Fibroblast of skin of scalp (primary cell): ENCODE measurements at places on chromosomes 12 and 14.

GRCh38 chr12:49089821-49090773 is 4.5 kb downstream of the DHH start:
- DNase-seq: no peak

DNA sequence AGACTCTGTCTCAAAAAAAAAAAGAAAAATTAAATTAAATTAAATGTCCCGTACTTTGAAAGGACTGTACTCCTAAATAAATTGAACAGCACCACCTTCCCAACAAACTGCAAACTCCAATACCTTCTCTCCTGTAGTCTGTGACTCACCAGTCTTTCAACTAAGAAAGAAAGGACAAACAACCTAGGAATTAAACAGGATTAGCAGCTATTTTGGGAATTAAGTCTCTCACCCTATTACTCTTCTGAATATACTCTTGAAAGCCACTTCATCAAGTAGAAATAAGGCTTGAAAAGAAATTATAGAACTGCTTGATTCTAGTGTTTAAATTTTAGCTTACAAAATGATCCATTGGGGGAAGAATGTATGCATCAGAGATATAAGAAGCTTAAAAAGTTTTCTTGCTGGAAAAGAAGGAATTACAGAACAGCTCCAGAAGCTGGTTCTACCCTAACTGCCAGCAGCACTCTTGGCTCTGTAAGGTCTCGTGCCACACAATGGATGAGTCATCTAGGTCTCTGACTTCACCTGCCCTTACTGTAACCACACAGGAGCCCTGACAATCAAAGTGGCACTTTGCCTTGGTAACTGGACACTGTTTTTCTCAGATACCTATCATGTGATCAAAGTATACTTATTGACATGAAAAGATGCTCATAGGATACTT is 57.0 kb upstream of the CERS5 start:
- DNase-seq: no peak

- DNase-seq: no peak
Observed at GRCh38 chr14:106551265-106551664, 1024.9 kb downstream of the TMEM121 start.

DNA sequence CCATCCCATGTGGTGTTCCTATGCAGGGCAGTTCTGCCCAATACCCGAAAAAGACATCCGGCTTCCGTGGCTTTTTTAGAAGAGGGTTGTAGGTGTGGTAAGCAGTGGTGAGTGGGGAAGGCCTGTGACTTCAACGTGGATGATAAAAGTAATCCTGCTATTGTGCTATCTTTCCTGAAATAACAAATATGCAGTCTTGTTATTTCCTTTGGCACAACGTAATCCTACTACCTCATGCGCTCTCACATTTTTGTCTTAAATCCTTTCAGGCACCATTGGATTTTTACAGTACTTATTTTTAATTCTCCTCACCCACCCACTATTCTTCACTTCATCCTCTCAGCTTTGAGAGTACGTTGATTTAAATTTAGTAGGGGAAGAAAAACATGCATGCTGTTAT is 96.8 kb downstream of the IPO8 start:
- no peak for DNase-seq

- DNase-seq: no peak
Observed at GRCh38 chr14:93735206-93735605, 53.1 kb downstream of the PRIMA1 start.

DNA sequence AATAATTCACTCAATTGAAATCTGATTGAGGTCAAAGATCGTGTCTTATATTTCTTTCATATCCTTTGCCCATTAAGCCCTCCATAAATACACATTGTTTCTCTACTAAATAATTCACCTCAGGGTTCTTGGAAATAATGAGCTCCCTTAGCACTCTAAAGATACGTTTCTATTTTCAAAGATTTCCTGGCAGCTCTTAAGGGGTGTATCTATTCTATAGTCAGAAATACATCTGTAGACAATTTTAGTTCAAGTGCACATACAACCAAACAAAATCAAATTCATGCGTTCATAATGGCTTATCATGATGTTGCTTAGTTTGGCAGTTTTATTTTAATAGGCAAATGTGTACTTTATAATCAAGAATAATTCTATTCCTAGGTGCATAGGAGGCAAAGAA is 361.1 kb upstream of the DDHD1 start:
- DNase-seq: no peak

DNA sequence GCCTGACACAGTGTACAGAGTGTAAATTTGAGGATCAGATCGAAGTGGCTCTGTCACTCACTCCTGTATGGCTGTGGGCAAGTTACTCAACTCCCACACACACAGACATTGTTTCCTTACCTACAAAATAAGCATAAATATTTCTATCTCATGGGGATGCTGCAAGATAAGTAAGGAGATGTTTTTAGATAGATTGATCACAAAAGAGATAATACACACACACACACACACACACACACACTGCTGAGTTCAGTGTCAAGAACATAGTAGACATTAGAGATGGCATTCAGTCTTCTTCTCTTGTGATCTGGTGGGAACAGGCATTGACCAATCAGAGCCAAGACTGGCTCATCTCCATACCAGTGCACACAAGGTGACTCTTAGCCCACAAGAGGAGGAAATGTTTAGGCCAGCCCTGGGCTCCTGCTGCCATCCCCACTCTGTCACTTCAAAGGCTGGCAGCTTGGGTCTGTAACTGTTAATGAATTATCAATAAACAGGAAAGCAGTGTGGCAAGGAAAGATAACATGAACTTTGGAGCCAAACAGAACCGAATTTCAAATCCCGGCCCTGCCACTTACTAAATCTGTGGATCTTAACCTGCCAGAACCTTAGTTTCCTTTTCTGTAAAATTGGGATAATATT is 3.4 kb upstream of the RNASE8 start:
- DNase-seq: no peak

- DNase-seq: no peak
Observed at GRCh38 chr12:39224971-39225370, 217.9 kb downstream of the KIF21A start.

- DNase-seq: no peak
Observed at GRCh38 chr14:93701562-93701961, 86.7 kb downstream of the PRIMA1 start.

DNA sequence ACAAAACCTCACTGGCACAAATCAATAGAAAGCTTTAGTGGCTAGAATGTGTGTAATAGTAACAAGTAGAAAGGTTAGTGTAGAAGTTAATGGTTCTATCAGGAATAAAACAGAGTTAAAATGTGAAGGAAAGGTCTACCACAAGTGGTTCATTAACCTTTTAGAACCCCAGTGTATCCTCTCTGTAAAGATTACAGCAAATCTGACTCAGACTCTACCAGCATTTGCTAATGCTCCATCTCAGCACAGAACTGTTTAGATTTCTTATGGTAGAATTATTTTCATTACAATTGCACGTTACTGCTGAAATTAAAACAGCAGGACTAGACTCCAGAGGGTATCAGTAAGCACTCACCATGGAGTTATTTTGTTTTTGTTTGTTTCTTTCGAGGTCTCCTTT is 609.0 kb upstream of the LMO3 start:
- DNase-seq: no peak

- peak; percentile 81 for DNase-seq
Observed at GRCh38 chr14:60734465-60735242, at the start of gene MNAT1. MNAT1 (plus strand) TSS chr14:60734761; CDS start chr14:60734863, 102 bp downstream.

- no peak for DNase-seq
Observed at GRCh38 chr12:123506843-123507236, 26.7 kb downstream of the RILPL1 start.

GRCh38 chr12:125978286-125978685 is 913.1 kb downstream of the AACS start:
- no peak for DNase-seq

DNA sequence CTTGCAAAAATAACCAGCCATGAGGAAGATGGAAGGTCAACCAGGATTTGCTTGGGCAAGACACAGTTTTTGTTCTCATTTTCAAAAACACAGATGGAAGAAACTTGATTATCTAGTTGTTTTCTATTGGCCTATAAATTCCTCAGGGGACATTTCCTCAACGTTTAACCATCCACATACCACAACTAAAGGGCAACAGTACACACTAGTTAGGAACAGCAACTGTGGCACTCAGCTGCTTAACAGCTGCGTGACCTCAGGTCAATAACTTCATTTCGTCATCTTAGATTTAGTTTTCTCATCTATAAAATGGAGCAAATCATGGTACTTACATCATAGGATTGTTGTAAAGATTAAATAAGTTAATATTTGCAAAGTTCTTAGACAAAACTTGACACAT is 18.7 kb downstream of the SSTR1 start:
- no peak for DNase-seq

DNA sequence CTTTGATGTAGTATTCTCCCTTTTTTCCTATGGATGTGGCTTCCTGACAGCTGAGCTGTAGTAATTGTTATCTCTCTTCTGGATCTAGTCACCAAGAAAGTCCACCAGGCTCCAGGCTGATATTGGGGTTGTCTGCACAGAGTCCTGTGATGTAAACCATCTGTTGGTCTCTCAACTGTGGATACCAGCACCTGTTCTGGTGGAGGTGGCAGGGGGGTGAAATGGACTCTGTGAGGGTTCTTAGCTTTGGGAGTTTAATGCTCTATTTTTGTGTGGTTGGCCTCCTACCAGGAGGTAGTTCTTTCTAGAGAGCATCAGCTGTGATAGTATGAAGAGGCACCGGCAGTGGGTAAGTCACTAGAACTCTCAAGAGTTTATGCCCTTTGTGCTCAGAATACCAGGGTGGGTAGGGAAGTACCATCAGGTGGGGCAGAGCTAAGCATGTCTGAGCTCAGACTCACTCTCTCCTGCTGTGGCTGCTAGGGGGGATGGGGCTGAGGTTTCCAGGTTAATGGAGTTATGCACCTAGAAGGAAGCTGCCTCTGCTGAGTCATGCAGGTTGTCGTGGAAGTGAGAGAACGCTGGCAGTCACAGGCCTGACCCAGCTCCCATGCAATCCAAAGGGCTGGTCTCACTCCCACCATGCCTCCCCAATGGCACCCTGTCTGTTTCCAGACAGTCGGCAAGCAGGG is 3.0 kb upstream of the TAS2R14 start:
- no peak for DNase-seq

- DNase-seq: no peak
Observed at GRCh38 chr14:102973706-102974285, 51.3 kb downstream of the AMN start.

DNA sequence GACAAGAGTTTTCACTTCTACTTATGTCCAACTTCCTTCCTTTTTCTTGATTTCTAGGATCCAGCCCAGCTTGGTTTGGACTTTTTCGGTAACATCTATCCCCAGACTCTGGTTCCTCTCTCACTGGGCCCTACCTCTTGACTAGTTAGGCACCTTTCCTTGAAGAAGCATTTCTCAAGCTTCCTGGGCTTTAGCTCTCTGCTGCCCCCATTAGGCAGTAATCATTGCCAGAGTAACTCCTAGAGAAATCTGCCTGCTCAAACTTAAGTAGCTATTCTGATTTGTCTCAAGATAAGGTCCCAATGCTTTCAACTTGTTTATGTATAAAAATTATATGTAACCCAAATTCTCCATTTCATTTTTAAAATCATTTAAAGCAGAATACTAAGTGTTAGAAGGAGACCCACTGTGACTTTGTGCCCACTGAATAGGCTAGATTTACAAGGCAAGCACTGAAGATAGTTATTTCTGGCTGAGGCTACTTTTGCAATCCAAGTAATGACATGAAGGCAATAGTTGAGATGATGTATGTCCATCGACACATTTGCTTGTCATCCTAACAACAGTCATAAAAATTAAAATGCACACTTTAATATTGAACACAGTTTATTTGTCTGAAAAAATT is 275.0 kb upstream of the G2E3 start:
- peak; percentile 14 for DNase-seq

- DNase-seq: no peak
Observed at GRCh38 chr14:73097421-73097820, 38.9 kb upstream of the PSEN1 start.

DNA sequence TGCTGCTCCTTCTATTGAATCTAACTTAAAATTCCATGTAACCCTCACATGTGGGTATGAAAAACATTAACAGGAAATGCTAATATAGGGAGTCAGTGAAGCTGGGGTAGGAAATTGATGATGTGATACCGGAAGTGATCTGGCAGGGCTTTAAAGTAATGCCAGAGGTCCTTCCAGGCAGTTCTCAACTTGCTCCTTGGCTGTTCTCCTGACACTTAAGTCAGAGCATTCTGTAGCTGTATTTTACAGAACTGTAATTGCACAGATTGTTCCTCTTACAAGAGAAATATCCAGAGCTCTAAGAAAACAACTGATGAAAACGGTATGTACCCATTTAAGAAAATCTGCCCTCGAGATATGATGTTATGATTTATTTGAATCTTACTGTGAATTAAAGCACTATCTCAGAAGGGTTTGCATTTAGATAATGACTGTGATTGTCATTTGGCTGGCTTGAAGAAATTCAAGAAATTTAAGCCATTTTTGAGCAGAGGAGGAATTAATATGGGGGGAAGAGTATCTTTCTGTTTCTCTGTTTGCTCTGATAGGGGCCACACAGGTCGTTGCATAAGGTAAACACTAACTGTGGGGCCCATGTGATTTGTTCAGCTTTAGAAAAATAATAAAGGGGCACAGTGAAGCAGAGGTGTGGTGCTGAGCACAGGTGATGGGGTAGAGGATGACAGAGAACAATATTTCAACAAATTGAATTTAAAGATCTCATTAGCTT is 88.4 kb downstream of the BBS10 start:
- peak; percentile 89 for DNase-seq

GRCh38 chr14:99605299-99605961 is 1.4 kb upstream of the CCDC85C start:
- DNase-seq: peak; percentile 45

DNA sequence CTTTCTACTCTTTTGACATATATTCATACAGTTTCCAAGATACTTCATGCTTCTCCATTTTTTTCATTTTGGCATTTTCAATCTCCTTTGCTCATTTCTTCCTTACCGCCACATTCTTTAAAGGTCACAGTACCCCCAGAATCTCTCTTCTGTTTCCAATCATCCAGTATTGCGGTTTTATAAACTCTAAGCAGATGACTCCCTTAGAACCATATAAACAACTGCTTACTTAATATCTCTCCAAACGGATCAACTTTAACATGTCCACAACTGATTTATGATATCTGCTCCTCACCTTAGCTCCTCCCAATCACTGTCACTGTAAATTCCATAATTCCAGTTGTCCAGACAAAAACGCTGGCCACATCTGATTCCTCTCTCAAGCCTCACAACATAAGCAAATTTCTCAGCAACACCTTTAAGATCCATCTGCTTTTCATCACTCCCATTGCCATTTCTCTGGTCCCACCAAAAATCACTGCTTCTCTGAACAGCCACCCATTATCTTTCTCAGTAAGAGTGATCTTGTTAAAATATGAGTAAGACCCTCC is 49.6 kb downstream of the HNRNPC start:
- DNase-seq: no peak
